ENCODE measurements at places on chromosomes 5 and 9.

DNA sequence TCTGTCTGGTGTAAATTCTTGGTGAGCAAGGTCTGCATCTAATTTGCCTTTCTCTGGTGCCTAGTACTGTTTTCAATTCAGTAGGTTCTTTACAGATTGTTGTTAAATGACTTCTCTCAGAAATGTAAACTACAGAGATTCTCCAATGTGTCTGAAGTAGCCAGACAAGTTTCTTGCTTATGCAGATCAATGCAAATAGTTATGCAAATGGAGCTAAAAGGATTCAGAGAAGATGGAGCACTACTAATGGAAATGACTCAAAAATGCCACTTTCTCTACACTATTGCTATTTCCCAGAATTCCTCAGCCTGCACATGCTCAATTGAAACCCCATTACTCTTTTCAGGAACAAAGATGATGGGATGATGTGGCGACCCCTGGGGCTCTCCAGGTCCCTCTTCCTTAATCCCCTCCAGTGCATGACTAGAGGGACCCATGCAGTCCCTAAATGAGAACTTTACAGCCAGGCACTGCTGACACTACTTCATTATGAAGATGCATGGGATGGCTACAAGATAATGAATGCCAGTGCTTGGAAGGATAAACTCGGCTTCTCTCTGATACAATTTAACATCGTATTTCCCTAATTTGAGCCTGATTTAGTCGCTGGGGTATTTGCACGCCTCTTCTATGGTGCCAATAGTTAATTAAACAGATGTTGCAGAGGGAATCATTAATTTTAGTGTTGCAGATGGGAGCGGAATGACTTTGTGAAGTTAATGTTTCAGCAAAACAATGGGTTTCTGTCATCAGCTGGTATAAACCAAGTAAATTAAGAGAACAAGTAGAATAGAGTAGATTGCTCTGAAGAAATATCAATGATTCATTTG lies 753.2 kb downstream of the TLR4 start:
- H3K4me3 ChIP-seq: no peak overlapping the region
- no peak for DNase-seq
- no peaks in the 10 kb centered on the region for H3K27me3 ChIP-seq
- no peaks in the 10 kb centered on the region for H3K4me1 ChIP-seq
- H3K36me3 ChIP-seq: no peaks in the 10 kb centered on the region

GRCh38 chr9:100689635-100690034 lies 111.8 kb downstream of the CAVIN4 start:
- peaks cover 3% of the 10 kb centered on the region for H3K4me1 ChIP-seq
- no peak overlapping the region for H3K4me3 ChIP-seq
- DNase-seq: no peak
- no peaks in the 10 kb centered on the region for H3K36me3 ChIP-seq
- no peaks in the 10 kb centered on the region for H3K27me3 ChIP-seq
- no peak overlapping the region for H3K27ac ChIP-seq

DNA sequence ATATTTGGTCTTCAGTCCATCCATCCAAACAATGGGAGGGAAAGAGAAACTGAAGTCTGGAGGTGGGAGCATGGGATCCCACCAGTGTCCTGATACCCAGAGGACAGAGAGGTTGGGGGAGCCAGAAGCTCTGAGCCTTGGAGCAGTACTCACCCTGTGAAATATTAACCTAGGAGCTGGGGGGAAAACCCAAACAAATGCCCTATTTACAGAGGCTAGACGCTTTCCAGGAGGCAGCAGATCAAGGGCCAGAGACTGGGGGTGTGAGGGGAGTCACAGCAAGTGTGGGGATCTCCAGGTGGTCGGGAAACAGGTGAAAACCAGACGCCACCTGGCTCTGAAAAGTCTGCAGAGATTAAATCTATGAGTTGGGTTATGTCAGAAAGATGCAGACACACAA lies 6.2 kb downstream of the ZER1 start:
- no peak for DNase-seq
- H3K27me3 ChIP-seq: no peaks in the 10 kb centered on the region
- H3K36me3 ChIP-seq: no peaks in the 10 kb centered on the region
- peak overlapping the region; percentile 27 for H3K27ac ChIP-seq

- no peak overlapping the region for H3K27ac ChIP-seq
- H3K4me1 ChIP-seq: peaks cover 11% of the 10 kb centered on the region
- no peak overlapping the region for H3K4me3 ChIP-seq
These were observed 473.6 kb downstream of the AGTPBP1 start for GRCh38 chr9:85268131-85268530.

DNA sequence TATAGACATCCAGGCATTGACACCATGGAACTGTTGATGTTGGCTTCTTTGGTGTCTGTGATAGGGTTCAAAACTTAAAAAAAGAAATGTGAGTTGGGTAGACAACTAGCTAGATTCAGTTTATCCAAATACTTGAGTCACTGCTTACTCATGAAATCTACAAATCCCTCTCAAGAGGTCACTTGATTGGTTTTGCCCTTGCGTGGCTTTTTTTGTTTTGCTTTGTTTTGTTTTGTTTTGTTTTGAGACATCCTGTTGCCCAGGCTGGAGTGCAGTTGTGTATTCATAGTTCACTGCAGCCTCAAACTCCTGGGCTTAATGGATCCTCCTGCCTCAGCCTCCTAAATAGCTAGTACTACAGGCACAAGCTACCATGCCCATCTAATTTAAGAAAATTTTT lies 10.5 kb upstream of the ENTREP1 start:
- H3K36me3 ChIP-seq: peaks cover 12% of the 10 kb centered on the region
- no peak overlapping the region for H3K4me3 ChIP-seq
- H3K27me3 ChIP-seq: peaks cover 12% of the 10 kb centered on the region
- H3K4me1 ChIP-seq: peaks cover 6% of the 10 kb centered on the region
- H3K27ac ChIP-seq: no peak overlapping the region

DNA sequence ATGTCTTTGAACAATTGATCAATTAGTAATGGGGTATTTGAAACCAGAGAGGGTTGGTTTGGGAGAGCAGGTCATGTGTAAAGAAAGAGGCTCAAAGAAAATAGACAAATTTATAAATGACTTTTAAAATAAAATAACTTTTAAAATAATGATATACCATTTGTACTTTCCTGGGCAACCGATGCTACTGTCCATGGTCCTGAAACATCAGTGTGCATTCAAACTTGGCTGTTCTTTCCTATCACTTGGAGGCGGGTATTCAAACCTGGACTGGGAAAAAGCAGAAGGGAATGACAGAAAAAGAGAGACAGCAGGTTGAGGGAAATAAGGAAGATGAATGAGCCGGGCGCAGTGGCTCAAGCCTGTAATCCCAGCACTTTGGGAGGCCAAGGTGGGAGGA lies 1446.4 kb upstream of the WWC1 start:
- H3K36me3 ChIP-seq: no peaks in the 10 kb centered on the region
- H3K27me3 ChIP-seq: no peaks in the 10 kb centered on the region
- no peaks in the 10 kb centered on the region for H3K4me1 ChIP-seq
- H3K27ac ChIP-seq: no peak overlapping the region
- no peak overlapping the region for H3K4me3 ChIP-seq
